NCI-H187 (cell line): ENCODE measurements at places on chromosomes 1 and 21.
A peak's percentile ranks its signal among the peaks of the same experiment; 100 is the strongest.

- no peak for DNase-seq
These were observed 15.9 kb upstream of the S1PR1 start for GRCh38 chr1:101220906-101221305.

- no peak for DNase-seq
These were observed 165.6 kb downstream of the DSCAM start for GRCh38 chr21:40681164-40681859.

DNA sequence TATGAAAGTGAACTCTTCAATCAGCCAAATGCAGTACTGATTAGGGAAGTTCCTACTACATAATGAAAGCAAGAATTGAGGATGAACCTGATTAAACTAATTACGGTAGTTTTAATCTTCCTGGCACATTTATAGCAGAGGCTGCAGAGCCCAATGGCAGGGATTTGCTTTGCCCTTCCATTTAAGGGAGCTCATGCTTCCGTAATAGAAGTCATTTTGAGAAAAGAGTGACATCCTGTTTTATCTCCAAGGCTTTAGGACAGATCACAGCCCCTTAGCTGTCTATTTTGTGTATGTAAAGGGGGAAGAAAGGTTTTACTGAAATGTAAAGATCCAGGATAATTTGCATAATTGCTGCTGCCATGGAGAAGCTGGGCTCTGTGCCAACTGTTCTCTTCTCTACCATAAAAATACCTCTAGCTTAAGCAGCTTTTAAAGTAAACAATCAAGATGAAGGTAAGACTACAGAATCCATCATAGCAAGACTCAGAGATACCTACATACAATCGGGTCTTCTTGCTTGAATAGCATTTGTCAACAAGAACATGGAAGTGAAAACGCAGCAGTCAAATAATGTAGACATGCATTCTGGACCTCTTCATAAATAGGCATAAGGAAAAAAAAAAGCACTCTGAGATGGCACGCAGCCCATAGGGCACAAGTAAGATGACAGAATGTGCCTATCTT, 62.5 kb downstream of the ASH1L start:
- peak; percentile 87 for DNase-seq

- DNase-seq: peak; percentile 89
These were observed 14.7 kb downstream of the ZBTB7B start for GRCh38 chr1:155017041-155017945.

DNA sequence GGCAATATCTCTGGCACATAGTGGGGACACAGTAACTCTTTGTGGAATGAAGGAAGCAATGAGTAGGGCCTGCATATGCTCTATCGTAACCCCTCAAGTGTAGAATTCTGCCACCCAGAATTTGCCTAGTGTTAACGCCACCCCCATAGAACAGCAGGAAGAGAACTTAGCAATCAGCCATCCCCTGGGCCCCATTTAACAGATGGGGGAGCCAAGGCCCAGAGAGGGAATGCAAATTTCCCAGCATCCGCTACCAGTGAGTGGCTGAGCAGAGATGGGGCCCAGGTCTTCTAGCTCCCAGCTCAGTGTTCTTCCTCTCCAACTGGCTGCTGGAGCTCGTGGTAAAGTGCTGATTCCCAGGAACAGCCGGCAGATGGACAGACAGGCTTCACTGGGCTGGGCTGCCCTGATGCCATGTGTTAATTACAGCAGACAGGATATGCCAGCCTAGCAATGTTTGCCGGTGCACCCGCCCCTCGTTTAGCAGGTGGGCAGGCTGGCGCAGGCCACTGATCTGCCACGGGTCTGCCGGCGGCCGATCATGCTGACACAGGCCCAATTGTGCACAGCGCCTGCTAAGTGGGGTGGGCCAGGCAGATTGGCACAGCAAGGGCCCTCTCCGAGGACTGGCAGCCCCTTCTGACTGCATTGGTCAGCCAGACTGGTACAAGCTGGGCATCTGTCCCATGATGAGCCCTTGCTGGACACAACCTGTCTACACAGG, 171.9 kb downstream of the IGSF21 start:
- no peak for DNase-seq

GRCh38 chr21:42207426-42207825, 11.5 kb upstream of the ABCG1 start:
- no peak for DNase-seq

DNA sequence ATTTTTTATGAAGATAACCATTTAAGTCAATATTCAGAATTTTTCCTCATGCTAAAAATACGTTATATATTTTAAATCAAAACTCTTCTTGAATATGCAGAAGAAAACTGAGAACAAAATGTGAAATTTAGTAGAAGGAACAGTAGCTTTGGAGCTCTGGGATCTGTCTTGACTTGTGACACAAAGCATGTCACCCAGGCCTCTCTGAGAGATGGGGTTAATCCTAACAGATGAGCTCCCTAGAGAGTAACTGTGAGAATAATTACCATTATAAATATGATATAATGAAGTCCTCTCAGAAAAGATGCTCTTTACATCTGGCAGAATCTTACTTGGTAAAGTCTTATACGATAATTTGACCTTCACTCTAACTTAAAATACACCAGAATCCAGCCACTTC, 272.0 kb downstream of the PTPRC start:
- no peak for DNase-seq

- no peak for DNase-seq
These were observed 7.2 kb upstream of the C8B start for GRCh38 chr1:56972976-56973375.

DNA sequence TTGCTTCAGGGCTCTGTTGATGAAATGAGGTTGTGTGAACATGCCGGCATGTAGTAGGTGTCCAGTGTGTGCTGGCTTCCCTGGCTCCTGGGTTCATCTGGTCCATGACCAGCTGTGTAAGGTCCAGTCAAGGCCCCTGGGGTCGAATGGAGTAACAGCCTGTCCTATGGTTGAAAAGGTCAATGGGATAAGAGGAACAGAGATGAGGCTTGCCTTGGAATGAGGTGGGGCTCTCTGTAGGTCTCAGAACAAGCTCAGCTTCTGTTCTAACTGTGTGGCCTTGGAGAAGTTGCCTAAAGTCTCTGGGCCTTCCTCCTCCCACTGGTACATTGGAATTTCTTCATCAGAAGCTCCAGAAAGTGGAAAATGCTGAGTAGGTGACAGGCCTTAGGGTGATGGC, 26.6 kb downstream of the RPS6KA1 start:
- no peak for DNase-seq

GRCh38 chr1:8571200-8571984, 246.0 kb downstream of the RERE start:
- no peak for DNase-seq

DNA sequence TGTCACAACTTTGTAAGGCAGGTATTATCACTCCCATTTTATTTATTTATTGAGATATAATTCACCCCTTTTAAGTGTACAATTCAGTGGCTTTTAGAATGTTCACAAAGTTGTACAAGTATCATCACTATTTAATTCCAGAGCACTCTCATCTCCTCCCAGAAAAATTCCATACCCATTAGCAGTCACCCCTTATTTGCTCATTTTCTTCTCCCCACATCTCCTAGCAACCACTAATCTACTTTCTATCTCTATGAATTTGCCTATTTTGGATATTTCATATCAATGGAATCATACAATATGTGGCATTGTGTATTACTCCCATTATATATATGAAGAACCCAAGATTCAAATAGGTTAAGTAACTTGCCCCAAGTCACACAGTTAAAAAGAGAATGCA, 7.0 kb downstream of the DSTYK start:
- no peak for DNase-seq

DNA sequence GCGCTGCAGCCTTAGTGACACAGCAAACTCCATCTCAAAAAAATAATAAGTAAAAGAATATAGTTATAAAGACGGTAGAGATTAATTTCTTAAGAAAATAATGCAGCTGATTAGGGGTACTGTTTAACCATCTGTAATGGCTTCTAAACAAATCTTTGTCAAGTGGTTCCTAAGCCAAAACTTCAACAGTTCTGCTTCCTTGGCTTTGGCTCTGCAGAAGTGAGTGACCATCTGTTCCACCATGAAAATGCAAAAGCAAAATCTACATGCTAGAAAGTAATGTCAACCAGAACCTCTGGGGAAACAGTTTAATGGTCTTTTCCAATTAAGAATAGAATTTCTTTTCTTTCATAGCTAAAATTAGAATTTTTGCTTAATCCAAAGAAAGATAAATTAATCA, 8.3 kb upstream of the SH2D5 start:
- no peak for DNase-seq

DNA sequence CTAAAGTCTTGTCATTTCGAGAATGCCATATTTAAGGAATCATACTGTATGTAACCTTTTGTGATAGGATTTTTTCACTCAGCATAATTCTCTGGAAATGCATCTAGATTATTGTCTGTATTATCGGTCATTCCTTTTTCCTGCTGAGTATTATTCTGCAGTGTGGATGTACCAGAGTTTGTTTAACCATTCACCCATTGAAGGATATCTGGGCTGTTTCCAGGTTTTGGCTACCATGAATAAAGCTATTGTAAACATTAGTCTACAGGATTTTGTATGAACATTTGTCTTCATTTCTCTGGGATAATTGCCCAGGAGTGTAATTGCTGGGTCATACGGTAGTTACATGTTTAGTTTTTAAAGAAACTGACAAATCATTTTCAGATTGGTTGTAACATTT, 61.8 kb downstream of the ATP1A1 start:
- no peak for DNase-seq

- no peak for DNase-seq
These were observed 15.0 kb upstream of the THEM5 start for GRCh38 chr1:151868486-151868885.

- DNase-seq: no peak
These were observed 788 bp downstream of the ISG15 start for GRCh38 chr1:1013922-1014648.

DNA sequence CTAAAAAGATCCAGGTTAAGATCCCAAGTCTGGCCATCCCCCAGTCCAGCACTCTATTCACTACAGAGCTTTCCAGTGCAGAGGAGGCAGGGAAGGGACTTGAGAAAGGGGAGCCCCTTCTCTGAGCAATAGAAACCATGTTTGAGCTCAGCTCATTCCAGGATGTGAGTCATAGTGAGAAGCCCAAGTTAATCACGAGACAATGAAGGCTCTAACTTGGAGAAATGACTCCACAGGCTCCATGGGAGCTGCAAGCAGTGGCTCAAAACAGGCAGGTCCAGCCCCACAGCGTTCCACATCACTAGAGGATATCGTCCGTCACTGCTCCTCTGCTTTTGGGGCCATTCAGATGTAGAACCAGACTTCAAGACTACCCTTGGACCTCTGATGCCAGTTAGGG, 59.1 kb downstream of the CAMK2N1 start:
- no peak for DNase-seq

- no peak for DNase-seq
These were observed 60.6 kb upstream of the C1orf21 start for GRCh38 chr1:184326278-184326677.

DNA sequence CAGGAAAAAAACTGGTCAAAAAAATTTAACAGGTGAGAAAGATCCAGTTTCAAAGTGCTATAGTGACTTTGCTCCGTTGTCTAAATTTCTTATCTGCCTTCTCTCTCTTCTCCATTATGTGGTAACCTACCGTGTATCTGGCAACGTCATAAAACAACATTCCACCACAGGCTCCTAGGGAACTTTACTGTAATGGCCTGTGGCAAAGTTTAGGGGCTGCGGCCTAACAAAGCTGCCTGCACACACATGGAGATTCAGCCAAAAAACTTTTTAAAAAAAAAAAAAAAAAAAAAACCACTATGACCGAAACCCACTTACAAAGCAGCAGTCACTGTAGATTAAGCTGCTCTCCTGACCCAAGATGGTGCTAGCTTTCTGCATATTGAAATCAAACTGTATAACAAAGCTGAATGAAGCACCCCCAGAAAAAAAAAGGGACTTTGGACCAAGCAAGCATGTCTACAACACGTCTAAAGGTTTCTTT, 202.6 kb downstream of the SLC45A1 start:
- no peak for DNase-seq

DNA sequence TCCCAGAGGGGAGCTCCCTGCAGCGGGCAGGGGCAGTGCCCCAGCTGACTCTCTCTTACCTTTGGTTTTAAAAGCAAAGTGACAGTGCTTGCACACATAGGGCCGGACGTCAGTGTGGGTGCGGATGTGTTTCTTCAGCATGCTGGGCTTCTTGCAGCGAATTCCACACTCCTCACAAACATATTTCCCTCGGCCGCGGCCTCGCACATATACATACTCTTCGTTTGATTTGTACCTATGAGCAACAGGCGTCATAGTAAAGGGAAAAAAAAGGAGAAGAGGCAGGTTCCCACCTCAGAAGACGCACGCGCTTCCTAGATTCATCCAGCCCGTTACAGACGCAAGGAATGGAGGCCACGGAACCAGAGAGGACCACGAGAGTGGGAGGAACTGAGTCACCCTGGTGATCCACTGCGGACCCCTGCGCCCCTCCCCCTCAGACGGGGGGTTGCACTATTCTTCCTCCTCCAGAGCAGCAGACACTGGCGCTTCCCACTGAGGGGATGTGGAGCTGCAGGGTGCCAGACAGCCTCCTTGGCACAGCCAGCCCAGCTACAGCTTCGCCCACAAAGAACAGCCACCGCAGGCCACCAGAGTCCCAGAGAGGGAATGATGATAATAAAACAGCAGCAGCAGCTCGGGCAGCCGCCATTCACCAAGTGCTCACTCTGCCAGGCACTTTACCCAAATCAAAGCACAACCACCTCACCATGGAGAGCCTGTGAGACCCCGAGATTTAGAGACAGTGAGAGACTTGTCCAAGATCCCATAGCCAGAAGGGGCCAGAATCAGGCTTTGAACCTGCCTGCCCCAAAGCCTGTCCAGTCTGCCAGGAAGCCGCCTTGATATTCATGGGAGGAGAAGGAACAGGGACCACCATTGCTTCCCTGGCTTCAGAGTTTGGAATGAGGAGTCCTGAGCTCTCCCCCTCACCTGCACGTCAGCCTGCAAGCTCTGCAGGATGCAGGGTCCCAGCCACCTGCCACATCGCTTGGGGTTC, 40.5 kb upstream of the EDN2 start:
- DNase-seq: no peak

DNA sequence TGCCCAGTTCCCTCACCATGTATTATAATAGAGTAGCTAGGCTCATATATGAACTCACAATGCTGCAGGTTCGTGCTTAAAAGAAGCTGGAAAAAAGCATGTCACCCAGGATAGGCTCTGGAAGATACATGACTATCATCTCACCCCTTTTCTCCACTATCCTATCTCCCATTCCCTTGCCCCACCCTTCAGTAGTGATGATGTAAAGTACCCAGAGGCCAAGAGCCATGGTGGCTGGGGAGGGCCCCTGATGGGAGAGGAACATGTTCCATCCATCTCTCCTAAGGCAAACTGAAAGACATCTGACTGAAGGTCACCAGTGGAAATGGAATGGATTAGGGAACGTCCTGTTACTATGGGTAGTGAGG, 20.3 kb upstream of the RBBP5 start:
- DNase-seq: no peak

- no peak for DNase-seq
These were observed 24.8 kb upstream of the SLFNL1 start for GRCh38 chr1:41046347-41046775.
